ENCODE measurements at places on chromosomes 12 and 14.

DNA sequence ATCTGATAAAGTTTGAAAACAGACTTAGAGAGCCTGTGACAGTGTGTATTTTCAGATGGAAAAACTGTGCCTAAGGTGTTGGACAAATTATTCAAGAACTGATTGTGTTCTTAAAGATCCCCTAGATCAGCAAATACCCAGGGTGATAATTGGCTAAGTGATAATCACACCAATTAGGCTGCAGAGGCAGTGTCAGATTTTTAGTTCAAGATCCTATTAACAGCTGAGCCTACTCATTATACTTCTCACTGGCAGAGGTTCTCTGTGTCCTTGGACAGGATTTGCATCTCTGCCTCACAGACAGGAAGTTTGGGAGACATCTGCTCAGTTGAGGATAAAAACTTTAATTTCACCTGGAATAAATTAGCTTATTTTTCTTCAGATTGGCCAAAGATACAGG lies 4.3 kb upstream of the FGD4 start:
- no peak for DNase-seq

GRCh38 chr14:105192866-105193731 lies 12.0 kb upstream of the NUDT14 start:
- DNase-seq: no peak

DNA sequence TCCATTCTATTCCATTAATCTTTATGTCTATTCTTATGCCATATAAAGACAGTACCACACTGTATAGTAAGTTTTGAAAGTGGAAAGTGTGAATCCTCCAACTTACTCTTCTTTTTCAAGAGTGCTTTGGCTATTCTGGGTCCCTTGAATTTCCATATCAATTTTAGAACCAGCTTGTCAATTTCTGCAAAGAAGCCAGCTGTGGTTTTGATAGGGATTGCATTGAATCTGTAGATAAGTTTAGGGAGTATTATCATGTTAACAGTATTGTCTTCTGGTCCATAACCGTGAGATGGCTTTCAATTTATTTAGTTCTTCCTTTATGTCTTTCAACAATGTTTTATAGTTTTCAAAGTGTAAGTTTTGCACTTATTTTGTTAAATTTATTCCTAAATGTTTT lies 34.2 kb upstream of the GCH1 start:
- DNase-seq: no peak

- no peak for DNase-seq
These were observed 573.8 kb upstream of the TBX3 start for GRCh38 chr12:115257791-115258190.

DNA sequence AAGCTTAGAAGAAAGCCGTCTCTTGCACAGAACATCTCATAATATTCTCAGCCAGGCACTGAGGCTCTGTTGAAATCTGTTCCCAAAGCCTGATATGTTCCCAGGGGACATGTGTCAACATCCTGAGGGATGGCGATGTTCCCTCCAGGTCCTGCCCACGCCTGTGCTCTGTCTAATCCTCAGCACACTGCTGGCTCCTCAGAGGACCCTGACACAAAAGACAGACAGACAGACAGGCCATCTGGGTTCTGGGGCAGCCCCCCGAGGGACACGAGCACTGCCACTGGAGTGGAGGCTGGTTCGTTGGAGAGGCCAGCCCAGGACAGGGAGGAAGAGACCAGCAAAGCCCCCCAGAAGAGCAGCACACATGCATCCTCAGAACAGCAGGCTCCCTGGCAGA lies 27.8 kb downstream of the CHGA start:
- DNase-seq: no peak

GRCh38 chr12:15829949-15830348 lies 40.8 kb upstream of the EPS8 start:
- no peak for DNase-seq

DNA sequence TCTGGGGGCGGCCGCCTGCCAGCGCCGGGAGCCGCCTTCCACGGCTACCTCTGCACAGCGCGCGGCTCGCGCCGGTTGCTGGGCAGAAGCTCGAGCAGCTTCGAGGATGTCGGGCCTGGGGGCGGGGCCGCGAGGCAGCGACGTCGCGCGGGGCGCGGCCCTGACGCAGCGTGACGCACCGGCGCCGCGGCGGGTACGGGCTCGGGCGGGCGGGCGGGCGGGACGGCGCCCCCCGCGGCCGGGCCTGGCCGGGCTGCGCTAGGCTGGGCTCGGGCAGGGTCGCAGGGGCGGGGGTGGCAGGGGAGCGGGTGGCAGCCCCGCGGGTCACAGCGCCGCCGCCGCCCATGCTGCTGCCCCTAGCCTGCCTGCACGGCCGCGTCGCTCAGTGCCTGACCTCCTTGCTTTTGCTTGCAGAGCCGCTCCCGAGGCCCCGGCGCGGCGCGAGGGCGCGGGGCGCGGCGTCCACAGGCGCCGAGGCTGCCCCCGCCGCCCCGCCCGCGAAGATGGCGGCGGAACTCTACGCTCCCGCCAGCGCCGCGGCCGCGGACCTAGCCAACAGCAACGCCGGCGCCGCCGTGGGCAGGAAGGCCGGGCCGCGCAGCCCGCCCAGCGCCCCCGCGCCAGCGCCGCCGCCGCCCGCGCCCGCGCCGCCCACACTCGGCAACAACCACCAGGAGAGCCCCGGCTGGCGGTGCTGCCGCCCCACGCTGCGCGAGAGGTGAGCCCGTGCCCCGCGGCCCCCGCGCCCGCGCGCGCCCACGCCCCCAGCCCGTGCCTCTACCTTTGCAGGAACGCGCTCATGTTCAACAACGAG lies at the start of gene BTBD6:
BTBD6 (plus strand) TSS at position 166 of the 814 bp plus-strand sequence; CDS start at position 345, 179 bp downstream.
- peak; percentile 60 for DNase-seq

DNA sequence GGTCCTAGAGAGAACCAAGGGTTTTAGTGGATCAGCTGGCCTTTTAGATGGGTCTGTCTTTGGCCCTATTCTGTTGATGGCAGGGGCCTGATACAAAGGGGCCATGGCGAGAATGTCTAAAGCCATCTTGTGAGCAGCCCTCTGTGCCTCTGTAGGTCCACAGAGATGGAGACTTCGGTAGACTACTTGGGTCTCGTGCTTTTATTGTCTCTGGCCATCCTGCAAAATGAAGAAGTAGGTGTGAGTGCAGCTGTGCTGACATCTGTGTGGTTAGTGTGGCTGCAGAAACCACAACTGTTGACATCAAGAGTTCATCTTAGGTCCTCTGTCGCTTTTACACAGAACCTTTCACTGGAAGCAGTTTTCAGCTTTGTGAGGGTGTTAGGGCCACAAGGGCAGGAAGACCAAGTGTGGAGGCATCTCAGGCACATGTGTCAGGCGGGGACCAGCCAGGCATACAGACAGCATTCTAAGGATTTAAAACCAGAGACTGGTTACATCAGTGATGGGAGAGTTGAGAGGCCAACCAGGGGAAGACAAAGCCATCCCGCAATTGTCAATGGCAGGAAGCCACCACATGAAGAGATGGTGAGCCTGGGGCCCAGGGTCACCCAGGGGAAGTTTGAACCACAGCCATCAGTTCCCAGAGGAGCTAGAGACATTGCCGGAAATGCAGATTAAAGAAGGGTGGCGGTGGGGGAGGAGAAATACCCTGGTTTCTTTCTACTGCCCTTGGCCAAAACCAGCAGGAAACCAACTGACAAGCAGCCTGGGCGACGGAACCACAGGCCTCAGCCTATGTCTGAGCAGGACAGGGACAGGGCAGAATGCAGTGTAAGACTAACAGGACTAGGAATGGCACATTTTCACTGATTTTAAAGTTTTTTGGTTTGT lies 13.0 kb upstream of the TPCN1 start:
- DNase-seq: no peak

DNA sequence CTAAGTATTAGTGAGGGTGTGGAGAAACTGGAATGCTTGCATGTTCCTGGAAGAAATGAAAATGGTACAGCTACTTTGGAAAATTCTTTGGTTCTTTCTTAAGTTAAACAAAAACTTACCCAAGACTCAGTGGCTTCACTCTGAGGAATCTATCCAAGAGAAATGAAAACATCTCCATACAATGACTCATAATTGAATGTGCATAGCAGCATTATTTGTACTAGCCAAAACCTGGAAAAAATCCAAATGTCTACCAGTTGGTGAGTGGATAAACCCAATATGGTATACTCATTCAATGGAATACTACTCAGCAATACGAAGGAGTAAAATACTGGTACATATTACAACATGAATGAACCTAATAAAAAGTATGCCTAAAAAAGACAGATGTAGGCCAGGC lies 18.0 kb upstream of the CRACR2A start:
- no peak for DNase-seq
